Aorta (tissue), 5 donors: ENCODE measurements at places on chromosomes 11 and 22.
A peak's percentile ranks its signal among the peaks of the same experiment; 100 is the strongest.

DNA sequence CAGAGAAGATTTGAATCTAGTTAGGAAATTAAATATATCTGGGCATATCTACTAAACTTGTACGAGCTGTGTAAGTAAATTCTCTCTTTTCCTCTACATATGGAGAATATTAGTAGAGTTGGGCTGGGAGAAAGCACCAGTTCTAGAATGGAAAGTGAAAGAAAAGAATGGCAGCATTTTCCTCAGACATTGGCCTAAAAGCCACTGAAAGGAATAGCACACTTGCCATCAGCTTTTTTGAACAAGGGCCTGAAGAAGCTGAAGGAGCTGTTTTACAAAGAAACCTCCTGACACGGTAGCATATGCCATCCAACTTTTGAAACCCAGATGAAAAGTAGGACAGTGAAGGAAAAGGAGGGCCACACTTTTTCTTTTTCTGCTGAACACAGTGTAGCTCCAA, 1563.7 kb upstream of the TENM4 start:
- no peaks in the 10 kb centered on the region for H3K36me3 ChIP-seq
- no peaks in the 10 kb centered on the region for H3K4me1 ChIP-seq
- H3K4me3 ChIP-seq, result no peak overlapping the region

DNA sequence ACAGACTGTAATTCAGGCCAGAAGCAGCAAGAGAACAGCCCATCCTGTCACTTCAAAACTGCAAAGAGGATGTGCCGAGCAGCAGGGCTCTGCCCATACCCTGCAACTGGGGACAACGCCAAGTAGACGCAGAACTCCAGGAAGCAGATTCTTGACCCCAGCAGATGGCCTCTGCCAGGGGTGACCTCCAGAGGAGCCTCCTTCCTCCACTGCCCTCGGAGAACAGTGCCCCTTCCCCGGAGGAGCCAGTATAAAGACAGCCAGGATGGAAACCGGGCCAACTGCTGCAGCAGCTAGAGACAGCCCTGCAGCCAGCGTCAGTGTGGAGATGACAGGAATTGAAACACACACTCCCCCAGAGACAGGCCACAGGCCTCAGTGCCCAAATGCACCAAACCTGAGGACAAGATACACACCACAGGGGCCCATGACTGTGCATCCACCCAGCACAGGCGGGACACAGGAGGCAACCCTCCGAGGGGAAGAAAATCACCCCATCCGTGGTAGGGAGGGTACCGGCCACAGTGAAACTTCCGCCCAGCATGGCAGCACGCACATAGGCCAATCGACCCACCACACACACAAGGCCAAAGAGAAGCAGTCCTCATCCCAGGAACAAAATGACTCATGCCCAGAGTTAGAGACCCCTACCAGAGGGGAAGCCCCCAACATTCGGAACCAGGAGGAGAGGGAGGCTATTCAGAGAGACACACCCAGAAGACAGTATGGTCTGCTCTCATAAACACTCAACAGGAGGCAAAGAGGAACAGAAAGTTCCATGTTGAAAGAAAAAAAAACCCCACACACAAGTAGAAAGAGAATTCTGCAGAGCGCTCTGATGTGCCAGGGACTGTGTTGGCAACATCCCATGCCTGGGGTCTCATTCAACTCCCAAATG, 5.6 kb downstream of the AHNAK start:
- H3K36me3 ChIP-seq, result peaks cover under 1% of the 10 kb centered on the region
- no peak for DNase-seq
- H3K27ac ChIP-seq, result no peak overlapping the region
- H3K27me3 ChIP-seq, result no peaks in the 10 kb centered on the region

- no peaks in the 10 kb centered on the region for H3K4me1 ChIP-seq
- H3K27ac ChIP-seq, result no peak overlapping the region
- peak overlapping the region; percentile 96 for H3K4me3 ChIP-seq
- no peaks in the 10 kb centered on the region for H3K27me3 ChIP-seq
- no peak for DNase-seq
Observed at GRCh38 chr11:70204466-70204799, 1.3 kb downstream of the FADD start.

DNA sequence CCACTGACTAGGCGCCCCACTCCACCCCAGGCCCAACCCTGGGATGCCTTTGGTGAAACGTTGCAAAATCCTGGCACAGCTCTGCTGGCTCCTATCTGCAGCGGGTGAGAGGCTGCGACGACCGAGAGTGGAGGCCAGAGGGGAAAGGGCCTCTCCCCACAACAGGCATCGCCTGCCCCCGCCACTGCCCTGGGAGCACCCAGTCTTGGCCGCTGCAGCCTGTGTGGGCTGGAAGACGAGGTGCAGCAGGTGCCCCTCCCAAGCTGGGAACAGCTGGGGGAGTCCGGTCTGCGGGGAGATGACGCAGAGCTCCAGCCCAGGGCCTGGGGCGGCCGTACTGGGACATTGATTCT, 4.2 kb upstream of the PIM3 start:
- H3K4me3 ChIP-seq, result no peak overlapping the region
- H3K27me3 ChIP-seq, result no peaks in the 10 kb centered on the region
- H3K36me3 ChIP-seq, result no peaks in the 10 kb centered on the region

DNA sequence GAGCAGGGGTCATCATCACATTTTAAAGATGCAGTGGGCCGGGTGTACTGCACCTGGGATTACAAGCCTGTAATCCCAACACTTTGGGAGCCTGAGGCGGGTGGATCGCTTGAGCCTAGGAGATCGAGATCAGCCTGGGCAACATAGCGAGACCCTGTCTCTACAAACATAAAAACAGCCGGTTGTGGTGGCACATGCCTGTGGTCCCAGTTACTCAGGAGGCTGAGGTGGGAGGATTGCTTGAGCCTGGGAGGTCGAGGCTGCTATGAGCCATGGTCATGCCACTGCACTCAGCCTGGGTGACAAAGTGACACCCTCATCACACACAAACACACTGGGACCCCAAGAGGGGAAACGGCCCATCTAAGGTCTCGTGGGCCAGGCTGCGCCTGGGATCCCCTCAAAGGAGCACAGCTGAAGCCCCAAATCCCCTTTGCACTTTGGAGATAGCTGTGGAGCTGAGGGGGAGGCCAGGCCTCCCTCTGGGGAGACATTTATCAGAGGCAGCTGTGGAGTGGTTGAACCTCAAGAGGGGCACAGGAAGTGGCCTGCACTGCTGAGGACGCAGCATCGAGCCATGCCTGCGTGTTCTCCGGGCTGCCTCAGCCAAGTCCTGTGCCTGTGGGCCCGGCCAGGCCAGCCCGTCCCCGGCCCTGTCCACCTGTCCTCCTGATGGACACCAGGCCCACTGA, 27.5 kb downstream of the OSBPL5 start:
- DNase-seq, result peak; percentile 30
- no peak overlapping the region for H3K27ac ChIP-seq
- H3K4me1 ChIP-seq, result no peaks in the 10 kb centered on the region
- no peaks in the 10 kb centered on the region for H3K27me3 ChIP-seq
- no peak overlapping the region for H3K4me3 ChIP-seq
- H3K36me3 ChIP-seq, result no peaks in the 10 kb centered on the region

DNA sequence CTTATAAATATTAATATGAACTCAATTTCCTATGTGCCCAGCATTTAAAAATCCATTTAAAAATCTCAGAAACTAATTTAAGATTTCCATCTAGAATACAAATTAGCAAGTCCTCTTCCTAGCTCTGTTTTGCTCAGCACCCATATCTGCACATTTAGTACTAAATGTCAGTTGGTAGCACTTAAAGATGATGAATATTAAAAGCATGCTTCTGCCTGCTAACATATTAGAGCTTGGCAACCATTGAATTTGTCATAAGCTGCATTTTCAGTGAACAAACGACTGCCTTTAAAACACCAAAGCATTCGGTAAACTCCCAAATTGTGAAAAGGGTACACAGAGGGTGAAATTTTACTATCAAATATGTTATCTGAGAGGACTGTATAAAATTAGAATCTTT, 177.7 kb downstream of the CADM1 start:
- no peaks in the 10 kb centered on the region for H3K36me3 ChIP-seq
- no peak for DNase-seq
- H3K27me3 ChIP-seq, result no peaks in the 10 kb centered on the region

DNA sequence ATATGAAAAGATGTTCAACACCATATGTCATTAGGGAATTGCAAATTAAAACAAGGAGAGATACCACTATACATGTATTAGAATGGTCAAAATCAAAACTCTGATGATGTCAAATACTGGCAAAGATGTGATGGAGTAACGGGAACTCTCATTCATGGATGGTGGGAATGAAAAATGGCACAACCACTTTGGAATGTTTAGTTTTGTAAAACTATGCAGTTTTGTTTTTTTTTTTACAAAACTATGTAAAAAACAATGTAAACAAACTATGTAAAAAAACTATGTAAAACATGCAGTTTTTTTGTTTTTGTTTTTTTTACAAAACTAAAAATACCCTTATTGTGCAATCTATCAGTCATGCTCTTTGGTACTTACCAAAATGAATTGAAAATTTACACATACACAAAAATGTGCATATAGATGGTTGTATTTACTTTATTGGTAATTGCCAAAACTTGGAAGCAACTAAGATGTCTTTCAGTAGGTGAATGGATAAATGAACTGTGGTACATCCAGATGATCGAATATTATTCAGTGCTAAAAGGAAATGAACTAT, 5.0 kb upstream of the USP47 start:
- no peak overlapping the region for H3K27ac ChIP-seq
- H3K4me3 ChIP-seq, result no peak overlapping the region
- no peaks in the 10 kb centered on the region for H3K4me1 ChIP-seq
- H3K36me3 ChIP-seq, result no peaks in the 10 kb centered on the region
- DNase-seq, result no peak

GRCh38 chr11:25566298-25567200, 765.4 kb upstream of the ANO3 start:
- no peak overlapping the region for H3K27ac ChIP-seq
- H3K27me3 ChIP-seq, result no peaks in the 10 kb centered on the region
- DNase-seq, result peak; percentile 46
- H3K36me3 ChIP-seq, result no peaks in the 10 kb centered on the region

DNA sequence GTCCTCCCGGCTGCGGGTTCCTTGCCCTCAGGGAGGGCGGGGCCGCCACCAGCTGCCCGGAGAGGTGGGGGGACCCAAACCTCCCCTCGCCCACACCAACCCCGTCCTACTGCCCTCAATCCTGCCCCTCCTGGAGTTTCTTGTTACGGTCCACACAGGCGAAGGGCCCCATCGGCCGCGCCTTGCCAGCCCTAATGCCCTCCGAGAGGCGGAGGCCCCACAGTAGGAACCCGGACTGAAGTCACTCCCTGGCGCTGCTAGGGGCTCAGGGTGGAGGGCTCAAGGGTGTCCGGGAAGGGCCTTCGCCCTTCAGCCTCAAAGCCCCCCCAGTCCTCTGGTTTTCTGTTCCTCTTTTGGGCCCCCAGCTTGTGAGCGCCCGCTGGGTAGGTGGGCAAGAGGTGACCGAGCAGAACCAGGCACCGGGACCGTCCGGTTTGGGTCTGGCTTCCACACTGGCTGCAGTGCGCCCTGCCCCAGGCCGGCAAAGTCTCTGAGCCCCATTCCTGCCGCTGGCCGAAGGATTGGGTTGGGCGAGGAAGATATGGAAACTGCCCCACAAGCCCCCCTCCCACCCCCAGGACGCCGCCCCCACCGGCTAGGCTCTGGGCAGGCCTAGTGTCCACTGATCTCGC, 24.5 kb downstream of the DUSP8 start:
- no peak for DNase-seq
- H3K4me3 ChIP-seq, result no peak overlapping the region
- H3K27ac ChIP-seq, result peak overlapping the region; percentile 0
- H3K27me3 ChIP-seq, result no peaks in the 10 kb centered on the region

DNA sequence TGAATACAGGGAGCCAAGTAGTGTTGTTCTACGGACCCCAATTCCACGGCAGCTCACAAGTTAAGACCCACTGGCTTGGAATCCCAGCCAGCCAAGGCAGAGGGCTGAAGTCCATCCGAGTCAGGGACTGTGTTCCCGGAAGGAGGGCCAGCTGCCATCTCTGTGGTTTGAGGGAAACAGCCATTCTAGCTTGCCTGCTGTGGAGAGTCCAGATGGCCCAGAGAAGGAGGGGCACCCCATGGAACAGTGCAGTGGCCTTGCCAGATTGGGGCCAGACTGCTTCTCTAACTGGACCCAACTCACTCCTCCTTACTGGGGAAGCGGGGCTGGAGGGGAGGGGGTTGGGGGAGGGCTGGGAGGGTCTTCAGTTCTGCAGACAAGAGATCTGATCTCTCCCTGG, 156.4 kb downstream of the FAM181B start:
- no peak for DNase-seq
- no peak overlapping the region for H3K4me3 ChIP-seq
- H3K4me1 ChIP-seq, result no peaks in the 10 kb centered on the region
- H3K36me3 ChIP-seq, result no peaks in the 10 kb centered on the region

GRCh38 chr11:17413414-17414316, 25.2 kb upstream of the KCNJ11 start:
- H3K27ac ChIP-seq, result no peak overlapping the region
- H3K4me3 ChIP-seq, result no peak overlapping the region
- H3K4me1 ChIP-seq, result no peaks in the 10 kb centered on the region
- H3K27me3 ChIP-seq, result no peaks in the 10 kb centered on the region
- DNase-seq, result peak; percentile 40

GRCh38 chr11:78110351-78110750, 29.1 kb downstream of the ALG8 start:
- H3K36me3 ChIP-seq, result peaks cover 4% of the 10 kb centered on the region
- H3K4me1 ChIP-seq, result no peaks in the 10 kb centered on the region
- no peak overlapping the region for H3K27ac ChIP-seq
- no peak for DNase-seq

GRCh38 chr11:128190312-128190711, 397.0 kb downstream of the ETS1 start:
- H3K4me1 ChIP-seq, result no peaks in the 10 kb centered on the region
- H3K27ac ChIP-seq, result no peak overlapping the region
- H3K27me3 ChIP-seq, result no peaks in the 10 kb centered on the region
- H3K36me3 ChIP-seq, result no peaks in the 10 kb centered on the region
- no peak for DNase-seq
